ENCODE measurements at places on chromosomes 4 and X. TPM values are rescaled to one million over a fixed set of nuclear protein-coding genes. Genes with fewer than 3 reads are reported as not detected.

GRCh38 chr4:7831330-7831729, 108.3 kb downstream of the AFAP1 start:
- peak overlapping the region; percentile 99 for H3K27ac ChIP-seq
- H3K4me3 ChIP-seq, result no peak overlapping the region
- H3K4me1 ChIP-seq, result peaks cover 57% of the 10 kb centered on the region
- H3K36me3 ChIP-seq, result peaks cover 44% of the 10 kb centered on the region
- no peaks in the 10 kb centered on the region for H3K27me3 ChIP-seq
- DNase-seq, result peak; percentile 75

- peak; percentile 58 for DNase-seq
- H3K27ac ChIP-seq, result no peak overlapping the region
- H3K4me1 ChIP-seq, result peaks cover 3% of the 10 kb centered on the region
- peaks cover 16% of the 10 kb centered on the region for H3K36me3 ChIP-seq
Observed at GRCh38 chr4:156838761-156839160, 132.8 kb downstream of the PDGFC start.

GRCh38 chr4:158315706-158316105, 105.4 kb downstream of the TMEM144 start:
- peaks cover 52% of the 10 kb centered on the region for H3K4me1 ChIP-seq
- peak; percentile 86 for DNase-seq
- H3K27ac ChIP-seq, result peak overlapping the region; percentile 92
- H3K27me3 ChIP-seq, result no peaks in the 10 kb centered on the region
- H3K4me3 ChIP-seq, result peak overlapping the region; percentile 24

- H3K27me3 ChIP-seq, result no peaks in the 10 kb centered on the region
- no peak for DNase-seq
- H3K4me3 ChIP-seq, result no peak overlapping the region
- H3K4me1 ChIP-seq, result no peaks in the 10 kb centered on the region
- H3K27ac ChIP-seq, result no peak overlapping the region
Observed at GRCh38 chr4:176210101-176210500, 14.7 kb upstream of the SPATA4 start.

GRCh38 chr4:54852602-54853001, 194.8 kb downstream of the KIT start:
- no peaks in the 10 kb centered on the region for H3K4me1 ChIP-seq
- no peak overlapping the region for H3K4me3 ChIP-seq
- no peak overlapping the region for H3K27ac ChIP-seq
- peaks cover 23% of the 10 kb centered on the region for H3K27me3 ChIP-seq

DNA sequence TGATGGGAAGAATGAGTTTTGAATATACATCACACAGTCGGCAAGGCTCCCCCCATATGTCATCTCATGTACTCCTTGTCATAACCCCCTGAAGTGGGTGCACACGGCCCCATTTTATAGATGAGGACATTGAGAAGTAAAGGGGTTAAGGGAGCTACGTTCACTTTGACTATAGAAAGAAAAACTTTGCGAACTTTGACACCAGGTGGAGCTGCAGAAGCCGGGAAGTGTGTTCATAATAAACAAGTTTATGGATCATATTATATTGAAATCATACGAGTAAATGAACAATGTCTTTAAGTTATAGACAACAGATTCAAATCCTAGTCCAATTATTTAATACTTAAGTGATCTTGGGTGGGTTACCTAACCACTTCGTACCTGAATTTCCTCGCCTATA, 203.8 kb upstream of the PITX2 start:
- no peak for DNase-seq
- no peak overlapping the region for H3K4me3 ChIP-seq
- no peak overlapping the region for H3K27ac ChIP-seq
- H3K27me3 ChIP-seq, result no peaks in the 10 kb centered on the region

- H3K36me3 ChIP-seq, result no peaks in the 10 kb centered on the region
- DNase-seq, result peak; percentile 79
- peaks cover 16% of the 10 kb centered on the region for H3K4me1 ChIP-seq
- H3K27ac ChIP-seq, result no peak overlapping the region
Observed at GRCh38 chrX:40130207-40130606, 32.4 kb upstream of the BCOR start.

The MAGEC2 gene
- not detected for total RNA-seq

DNA sequence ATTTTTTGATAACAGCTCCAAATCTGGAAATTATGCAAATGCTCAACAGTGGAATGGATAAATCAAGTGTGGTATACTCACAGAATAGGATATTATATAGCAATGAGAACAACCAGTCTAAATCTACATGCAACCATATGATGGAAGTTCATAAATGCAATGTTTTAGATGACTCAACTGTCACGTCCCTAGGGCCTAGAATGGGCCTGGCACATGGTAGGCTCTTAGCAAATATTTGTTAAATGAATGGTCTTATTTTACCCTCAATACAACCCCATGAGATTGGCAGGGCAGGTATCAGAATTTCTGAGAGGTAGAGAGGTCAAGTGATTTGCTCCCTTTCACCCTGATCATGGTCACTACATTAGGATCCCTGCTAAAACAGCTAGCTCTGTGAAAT, 14.6 kb upstream of the NKX3-2 start:
- peaks cover 16% of the 10 kb centered on the region for H3K4me1 ChIP-seq
- no peak overlapping the region for H3K4me3 ChIP-seq
- H3K36me3 ChIP-seq, result no peaks in the 10 kb centered on the region
- DNase-seq, result no peak

DNA sequence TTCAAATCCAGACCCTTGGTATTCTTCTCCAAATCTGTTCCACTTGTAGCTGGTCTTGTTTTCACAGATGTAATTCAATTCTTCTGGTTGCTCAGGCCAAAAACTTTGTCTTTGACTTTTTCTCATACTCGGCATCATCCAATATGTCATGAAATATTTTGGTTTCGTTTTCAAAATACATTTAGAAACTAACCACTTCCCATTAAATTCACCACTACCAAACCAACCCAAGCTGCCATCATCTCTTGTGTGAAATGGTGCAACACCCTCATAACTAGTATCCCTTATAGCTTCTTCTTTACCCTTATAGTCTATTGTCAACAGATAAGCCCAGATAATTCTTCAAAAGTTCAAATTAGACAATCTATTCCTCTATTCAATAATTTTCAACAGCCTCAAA, 192.1 kb downstream of the PRR32 start:
- no peaks in the 10 kb centered on the region for H3K27me3 ChIP-seq
- DNase-seq, result no peak
- H3K27ac ChIP-seq, result no peak overlapping the region
- H3K36me3 ChIP-seq, result no peaks in the 10 kb centered on the region
